ENCODE measurements at places on chromosomes 4 and X.

- no peak for DNase-seq
Observed at GRCh38 chr4:30769093-30769492, 48.9 kb downstream of the PCDH7 start.

- DNase-seq: no peak
Observed at GRCh38 chr4:41070516-41071281, 143.6 kb downstream of the APBB2 start.

DNA sequence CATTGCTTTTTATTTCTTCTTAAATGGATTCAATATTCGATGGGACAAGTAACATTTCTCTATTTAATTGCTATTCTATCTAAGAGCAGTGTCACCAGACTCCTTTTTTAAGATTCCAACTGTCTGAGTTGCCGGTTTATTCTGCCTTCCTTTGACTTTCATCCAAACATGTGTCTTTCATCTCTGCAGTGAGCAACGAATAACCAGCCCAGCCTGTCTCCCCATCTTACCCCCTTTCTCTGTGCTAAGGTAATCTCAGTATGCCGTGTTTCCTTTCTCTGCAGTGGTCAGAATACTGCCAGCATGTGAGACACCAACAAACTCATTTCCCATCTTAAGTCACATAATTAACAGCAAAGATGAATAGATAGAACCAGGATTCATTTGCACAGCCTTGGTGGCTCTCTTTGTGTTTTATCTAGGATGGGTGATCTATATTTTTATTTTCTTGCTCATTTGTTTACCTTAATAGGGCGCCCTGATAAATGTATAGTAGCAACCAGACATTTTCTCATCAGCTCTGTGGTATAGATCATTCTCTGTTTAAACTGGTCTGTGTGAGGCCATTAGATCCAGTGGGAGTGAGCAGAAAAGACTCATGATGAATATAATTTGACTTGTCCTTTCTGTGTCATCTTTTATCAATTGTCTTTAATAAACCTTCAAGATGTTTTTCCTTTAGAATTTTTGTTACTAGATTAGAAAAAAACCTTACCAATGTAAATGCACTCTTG is 394.8 kb upstream of the IGFBP7 start:
- DNase-seq: no peak

DNA sequence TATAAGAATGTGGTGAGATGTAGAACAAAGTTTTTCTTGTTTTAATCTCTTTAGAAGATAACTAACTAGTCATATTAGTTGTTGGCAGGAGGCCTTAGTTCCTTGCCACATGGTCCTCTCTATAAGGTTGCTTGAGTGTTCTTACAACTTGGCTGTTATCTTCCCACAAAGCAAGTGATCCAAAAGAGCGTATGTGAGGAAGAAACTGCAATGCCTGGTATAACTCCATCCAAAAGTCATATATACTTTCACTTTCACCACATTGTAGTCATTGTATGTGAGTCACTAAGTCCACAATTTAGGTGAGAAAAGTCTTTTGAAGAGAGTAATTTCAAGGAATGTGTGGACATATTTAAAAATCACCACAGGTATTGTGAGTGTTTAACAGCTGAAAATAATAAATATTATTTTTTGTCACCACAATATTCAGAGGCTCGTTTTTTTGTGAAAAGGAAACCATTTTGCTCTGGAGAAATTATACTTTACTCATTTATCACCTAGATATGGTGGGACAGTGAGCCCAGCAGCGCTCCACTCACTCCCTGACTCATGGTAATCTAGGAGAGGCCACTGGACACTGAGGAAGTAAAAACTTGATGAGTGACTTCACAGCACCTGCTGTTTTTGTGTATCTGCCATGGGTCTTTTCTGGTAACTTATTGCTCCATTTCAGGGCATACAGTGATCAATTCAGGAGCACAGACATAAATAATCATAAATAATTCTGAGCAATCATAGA is 369.4 kb upstream of the NDST3 start:
- no peak for DNase-seq

GRCh38 chr4:114263233-114263632 is 283.8 kb upstream of the ARSJ start:
- no peak for DNase-seq

DNA sequence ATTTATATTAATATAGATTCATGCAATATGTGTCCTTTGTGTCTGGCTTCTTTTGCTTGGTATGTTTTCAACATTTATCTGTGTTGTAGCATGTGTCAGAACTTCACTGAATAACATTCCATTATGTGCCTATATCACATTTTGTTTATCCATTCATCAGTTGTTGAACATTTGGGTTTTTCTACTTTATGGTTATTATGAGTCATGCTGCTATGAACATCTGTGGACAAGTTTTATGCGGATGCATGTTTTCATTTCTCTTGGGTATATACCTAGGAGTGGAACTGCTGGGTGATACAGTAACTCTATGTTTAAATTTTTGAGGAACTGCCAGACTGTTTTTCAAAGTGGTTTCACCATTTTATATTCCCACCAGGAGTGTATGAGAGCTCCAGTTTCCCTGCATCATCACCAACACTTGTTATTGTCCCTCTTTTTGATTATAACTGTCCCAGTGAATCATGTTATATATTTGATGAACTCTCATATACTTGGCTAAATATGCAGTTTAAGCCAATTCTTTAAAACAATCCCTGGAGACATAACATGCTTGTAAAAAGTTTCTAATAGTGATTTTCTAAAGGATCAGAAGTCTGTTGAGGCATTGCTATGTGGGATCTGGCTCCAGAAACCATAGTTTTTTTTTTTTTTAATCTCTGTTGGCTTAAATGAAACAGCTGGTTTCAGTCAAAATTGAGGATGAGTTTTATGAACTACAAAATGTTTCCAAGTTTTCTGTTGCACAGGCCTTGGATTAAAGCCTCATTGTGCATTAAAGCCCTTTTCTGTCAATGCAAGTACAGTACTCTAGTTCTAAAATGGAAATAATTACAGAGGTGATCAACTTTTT is 21.6 kb upstream of the REPS2 start:
- no peak for DNase-seq

DNA sequence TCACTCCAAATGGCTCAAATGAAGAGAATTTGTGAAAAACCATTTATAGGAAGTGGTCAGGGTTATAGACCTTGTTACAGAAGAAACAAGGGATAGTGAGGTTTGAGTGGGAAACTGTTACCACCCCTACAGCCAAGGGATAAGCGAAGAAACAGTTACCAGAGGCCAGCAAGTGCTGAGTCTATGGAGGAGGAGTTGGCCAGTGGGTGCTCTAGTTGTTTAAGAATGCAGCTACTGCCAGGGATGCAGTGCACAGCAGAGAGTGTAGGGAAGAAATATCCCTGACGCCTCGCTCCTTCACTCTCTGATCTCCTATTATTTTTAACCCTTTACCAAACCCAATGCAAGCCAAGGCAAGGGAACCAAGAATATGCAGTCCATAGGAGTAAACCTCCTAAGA is 15.2 kb upstream of the SYTL4 start:
- no peak for DNase-seq

DNA sequence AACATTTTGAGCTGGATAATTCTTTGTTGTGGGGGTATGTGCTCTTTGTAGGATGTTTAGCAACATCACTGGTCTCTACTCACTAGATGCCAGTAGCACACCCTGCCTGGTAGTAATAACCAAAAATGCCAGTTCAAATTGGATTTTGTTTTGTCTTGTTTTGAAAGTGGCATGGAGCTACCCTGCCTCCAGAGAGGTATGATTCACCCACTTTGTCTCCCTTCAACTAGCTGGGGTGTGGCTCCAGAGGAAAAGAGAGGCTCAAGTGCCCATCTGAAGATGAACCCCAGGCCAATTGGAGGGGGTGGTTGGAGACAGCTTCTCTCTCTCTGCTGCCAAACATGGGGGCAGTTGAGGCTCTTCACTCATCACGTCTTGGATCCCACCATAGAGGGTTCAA is 34.5 kb downstream of the NIPAL1 start:
- DNase-seq: no peak

DNA sequence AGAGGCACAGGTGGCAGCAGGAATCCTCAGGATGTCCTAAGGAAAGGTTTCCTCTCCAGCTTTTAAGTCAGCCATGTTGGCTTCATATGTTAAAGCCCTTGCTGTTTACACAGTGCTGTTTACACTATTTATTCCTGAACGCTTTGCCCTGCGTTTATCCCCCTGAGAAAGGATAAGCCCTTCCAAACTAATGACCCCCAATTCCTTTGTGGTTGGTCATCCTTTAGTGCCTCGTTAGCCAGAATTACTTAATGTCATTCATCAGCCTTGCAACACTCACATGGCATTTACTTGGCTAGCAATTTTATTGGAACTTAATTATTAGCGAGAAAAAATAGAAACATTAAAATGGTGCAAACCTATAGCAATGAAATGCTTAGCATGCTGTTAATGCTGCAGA is 23.8 kb downstream of the VCX2 start:
- DNase-seq: no peak

- DNase-seq: peak; percentile 5
Observed at GRCh38 chr4:83490876-83491450, 6.1 kb upstream of the ABRAXAS1 start.

- DNase-seq: no peak
Observed at GRCh38 chr4:16687845-16688244, 210.6 kb downstream of the LDB2 start.

GRCh38 chr4:37478151-37478550 is 208.0 kb downstream of the RELL1 start:
- no peak for DNase-seq

- DNase-seq: no peak
Observed at GRCh38 chr4:100114909-100115308, 75.4 kb downstream of the DDIT4L start.

Data from fibroblast of the conjunctiva (primary cell).